Left hindlimb (tissue), 1 donor: ENCODE measurements at places on chromosomes 16 and 17.

DNA sequence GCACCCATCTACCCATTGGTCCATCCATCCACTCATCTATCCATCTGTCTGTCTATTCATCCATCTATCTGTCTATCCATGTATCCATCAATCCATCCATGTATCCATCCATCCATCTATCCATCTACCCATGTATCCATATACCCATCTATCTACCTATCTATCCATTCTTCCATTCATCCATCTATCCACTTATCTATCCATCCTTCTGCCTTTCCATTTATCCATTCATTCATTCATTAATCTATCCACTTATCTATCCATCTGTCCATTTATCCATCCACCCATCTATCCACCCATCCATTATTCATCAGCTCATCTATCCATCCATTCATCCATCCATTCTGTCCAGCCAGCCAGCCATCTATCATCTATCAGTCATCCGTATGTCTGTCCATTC lies 21.5 kb downstream of the TRIM25 start:
- DNase-seq: no peak

- DNase-seq: no peak
Measured at GRCh38 chr16:85628645-85629044, 15.5 kb downstream of the GSE1 start.

DNA sequence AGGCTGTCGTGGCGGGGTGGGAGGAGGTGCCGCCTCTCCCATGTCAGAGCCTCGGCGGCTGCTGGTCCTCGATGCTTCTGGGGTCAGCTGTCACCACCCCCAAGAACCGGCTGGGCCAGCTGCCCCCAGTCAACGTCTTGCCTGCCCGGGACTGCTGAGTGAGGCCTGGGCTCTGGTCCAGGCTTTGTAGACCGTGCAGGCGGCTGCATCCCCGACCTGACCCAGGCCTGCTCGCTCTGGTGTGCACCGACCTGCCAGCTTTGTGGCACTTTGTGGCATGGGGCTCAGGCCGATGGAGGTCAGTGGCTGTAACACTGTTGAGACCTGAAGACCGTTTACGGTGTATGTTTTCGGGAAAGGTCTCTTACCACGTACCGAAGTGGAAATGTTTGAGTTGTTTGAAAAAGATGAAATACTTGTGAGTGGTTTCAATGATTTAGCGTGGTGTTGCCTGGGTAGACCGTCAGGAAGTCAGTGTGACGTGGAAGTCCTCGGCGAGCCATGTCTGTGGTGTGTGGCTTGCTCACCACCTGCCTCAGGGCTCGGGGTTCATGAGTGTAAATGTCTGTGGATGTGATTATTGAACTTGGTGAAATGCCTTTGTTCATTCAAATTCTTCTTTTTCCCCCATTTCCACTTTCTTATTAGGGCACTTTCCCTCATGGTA lies 53.2 kb upstream of the ZNF750 start:
- no peak for DNase-seq

DNA sequence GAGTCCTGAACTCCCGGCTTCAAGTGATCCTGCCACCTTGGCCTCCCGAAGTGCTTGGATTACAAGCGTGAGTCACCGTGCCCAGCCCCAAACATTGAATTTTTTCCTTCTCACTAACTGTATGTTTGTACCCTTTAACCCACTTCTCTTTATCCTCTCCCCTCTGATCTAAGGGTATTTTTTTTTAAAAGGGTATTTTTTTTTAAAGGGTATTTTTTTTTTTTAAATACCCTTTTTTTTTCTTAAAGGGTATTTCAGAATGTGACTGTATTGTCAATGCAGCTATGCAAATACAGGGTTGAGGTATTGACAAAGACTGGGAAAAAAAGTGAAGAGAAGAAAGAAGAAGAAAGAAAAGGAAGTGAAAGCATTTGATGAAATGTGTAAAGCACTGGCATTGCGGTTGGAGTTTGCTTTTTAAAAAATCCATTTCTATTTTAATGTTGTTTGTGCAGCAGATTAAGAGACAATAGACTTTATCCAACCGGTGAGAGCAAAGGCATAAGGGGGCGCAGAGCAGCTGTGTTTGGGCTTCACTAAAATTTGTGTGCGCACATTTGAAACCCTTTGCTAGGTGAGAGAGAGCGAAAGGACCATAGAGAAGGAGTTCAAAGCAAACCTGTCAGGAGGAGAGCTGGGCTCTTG lies 42.4 kb downstream of the SYT17 start:
- no peak for DNase-seq

DNA sequence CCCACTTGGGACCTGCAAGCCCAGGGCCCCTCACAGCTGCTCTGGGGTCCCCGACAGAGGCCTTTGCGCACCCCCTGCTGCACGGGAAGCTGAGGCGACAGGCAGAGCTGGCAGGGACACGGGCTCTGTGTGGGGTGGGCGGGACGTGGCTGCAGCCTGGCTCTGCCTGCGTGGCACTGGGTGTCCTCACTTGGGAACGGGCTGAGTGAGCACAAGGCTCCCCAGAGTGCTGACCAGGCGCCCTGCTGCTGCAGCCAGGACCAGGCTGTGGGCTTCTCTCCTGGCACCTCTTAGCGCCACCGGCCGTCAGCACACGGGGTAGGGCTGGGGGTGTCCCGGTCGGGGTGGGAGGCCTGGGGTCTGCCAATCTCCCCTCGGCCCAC lies 6.6 kb downstream of the C1QTNF8 start:
- DNase-seq: no peak

- no peak for DNase-seq
Measured at GRCh38 chr17:55190748-55191147, 74.0 kb upstream of the HLF start.

DNA sequence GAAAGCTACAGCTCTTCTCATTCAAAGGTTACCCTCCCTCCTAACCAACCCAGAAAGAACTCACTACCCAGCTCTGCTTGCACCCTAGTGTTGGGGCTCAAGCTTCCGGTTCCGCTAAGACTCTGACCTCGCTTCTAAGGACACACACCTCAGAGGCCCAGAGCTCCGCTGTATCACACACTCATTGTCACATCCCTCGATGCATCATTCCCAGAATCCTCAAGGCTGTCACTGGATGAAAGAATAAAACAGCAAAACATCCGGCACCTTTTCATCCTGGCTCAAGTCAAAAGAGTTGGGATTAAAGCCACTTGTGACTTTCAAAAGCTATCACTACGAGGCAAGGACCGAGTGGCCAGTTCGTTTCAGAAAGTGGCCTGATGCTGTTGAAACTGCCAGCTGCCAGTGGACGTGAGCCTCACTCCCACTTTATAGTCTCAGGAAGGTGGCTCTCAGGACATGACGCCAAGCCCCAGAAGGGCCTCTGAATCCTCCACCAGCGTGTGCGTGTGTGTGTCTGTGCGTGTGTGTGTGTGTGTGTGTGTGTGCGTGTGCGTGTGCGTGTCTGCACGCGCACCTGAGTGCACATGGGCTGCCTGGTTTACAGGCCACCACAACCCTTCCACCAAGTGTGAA lies 29.0 kb downstream of the ZFHX3 start:
- DNase-seq: no peak

DNA sequence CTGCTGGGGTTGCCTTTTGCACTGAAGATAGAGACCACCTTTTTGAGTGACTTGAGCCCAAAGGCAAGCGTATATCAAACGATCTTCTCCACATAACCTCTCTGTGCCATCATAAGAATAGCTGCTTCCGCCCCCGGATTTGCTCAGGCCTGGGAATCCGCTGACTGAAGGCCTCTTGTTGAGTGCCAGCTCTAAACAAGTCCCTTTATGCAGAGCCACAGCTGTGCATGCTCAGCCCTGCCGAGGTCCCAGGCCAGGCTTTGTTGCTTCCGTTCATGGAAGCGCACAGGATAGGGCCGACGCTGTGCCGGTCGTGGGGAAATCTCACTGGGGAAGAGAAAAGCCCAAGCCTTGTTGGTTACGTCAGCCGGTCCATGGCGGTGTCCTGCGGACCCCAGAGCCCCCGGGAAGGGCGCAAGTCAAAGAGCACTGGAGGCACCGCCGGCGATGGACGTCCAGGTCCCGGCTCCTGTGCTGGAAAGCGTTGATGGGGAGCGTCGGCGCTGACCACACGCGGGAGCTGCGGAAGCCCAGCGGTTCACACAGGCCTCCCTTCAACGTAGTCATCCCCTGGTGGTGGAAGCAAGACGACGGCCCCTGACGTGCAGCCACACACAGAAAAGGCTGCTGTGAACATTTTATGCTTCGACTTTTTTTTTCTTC lies 23.5 kb upstream of the RPL13 start:
- DNase-seq: no peak
